ENCODE measurements at places on chromosomes 6 and 20. TPM values are rescaled to one million over a fixed set of nuclear protein-coding genes. Genes with fewer than 3 reads are reported as not detected.

Gene TUBB2A
- total RNA-seq: 5.0 TPM

Gene RPN2
- 159 TPM for total RNA-seq

Gene IMPG1
- total RNA-seq: not detected

Gene CPNE5
- total RNA-seq: 0.18 TPM

Gene SLC18B1
- 6.8 TPM for total RNA-seq

Gene PNLDC1
- total RNA-seq: not detected

Gene ADAM33
- 145 TPM for total RNA-seq

All from fibroblast of the aortic adventitia (primary cell).